ENCODE measurements at places on chromosomes 5 and 9. TPM values are rescaled to one million over a fixed set of nuclear protein-coding genes. Genes with fewer than 3 reads are reported as not detected.

Gene NCS1
- 42.7 TPM for total RNA-seq

Gene LCN9
- not detected for total RNA-seq

Gene TMEM252
- total RNA-seq: not detected

Gene SOX30
- not detected for total RNA-seq

Gene ST8SIA4
- 3.5 TPM for total RNA-seq

Gene ABO
- not detected for total RNA-seq

Gene GRIA1
- 22.5 TPM for total RNA-seq

Gene AJM1
- 1.3 TPM for total RNA-seq

Gene ARSI
- 13.8 TPM for total RNA-seq

Gene COL15A1
- 1.7 TPM for total RNA-seq
